ENCODE measurements at places on chromosomes 7 and 10.

DNA sequence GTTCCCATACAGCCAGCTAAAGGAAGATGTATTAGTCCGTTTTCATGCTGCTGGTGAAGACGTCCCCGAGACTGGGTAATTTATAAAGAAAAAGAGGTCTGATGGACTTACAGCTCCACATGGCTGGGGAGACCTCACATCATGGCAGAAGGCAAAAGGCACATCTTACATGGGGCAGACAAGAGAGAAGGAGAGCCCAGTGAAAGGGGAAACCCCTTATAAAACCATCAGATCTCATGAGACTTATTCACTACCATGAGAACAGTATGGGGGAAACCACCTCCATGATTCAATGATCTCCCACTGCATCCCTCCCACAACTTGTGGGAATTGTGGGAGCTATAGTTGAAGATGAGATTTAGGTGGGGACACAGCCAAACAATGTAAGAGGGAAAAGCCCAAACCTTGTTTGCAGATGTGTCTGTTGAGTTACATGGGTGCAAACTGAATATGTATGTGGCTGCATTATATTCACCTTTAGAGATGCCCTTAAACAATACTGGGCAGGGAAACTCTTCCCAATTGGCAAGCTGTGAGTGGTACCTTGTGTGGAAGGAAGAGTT, 13.1 kb upstream of the BRAF start:
- no peak for DNase-seq

DNA sequence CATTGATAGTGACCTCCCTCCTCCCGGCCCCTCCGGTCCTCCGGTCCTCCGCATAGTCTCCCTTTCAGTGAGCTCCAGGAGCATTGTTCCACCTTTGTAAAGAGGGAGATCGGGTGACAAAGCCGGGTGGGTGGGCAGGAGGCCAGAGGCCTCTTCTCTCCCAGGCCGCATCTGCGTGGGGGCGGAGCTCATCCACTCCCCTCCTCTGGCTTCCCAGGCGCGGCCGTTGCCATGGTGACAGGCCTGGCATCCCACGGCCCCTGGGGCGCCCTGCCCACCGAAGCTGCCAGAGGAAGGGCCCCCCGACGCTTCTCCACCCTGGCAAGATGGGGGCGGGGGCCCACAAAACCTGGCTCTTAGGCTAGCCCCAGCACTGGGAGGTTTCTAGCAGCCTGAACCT, 4.4 kb upstream of the FZD9 start:
- no peak for DNase-seq

DNA sequence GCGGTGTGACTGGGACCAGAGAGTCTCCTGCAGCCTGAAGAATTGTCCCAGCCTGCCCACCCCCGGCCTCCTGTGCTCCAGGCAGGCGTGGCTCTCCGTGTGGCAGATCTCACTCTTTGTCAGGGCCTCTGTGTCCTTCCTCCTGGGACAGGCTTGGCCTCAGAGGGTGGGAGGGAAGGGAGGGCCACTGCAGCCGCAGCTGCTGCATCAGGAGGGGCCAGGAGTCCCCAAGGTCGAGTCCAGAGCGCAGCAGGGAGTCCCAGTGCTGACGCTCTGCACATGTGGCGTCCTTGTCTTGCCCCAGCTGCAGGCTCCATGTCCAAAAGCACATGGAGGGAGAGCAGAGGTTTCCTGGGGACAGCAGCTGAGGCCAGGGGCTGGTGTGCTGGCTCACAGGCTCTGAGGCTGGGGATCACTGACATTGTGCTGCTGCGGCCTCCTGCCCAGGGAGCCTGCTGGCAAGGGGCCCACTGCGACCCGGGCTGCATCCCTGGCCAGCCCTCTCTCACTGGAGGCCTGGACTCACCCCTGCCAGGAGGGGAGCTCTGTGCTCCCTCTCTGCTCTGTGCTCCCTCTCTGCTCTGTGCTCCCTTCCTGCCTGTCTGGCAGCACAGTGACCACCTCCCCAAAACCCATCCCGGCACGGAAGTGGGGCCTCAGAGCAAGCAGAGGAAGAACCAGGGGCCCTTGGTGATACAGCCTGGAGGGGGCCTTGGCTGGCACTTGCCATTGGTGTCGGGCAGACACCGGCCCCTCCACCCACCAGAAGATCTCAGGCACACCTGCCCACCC, 114.6 kb upstream of the RET start:
- DNase-seq = peak; percentile 52

DNA sequence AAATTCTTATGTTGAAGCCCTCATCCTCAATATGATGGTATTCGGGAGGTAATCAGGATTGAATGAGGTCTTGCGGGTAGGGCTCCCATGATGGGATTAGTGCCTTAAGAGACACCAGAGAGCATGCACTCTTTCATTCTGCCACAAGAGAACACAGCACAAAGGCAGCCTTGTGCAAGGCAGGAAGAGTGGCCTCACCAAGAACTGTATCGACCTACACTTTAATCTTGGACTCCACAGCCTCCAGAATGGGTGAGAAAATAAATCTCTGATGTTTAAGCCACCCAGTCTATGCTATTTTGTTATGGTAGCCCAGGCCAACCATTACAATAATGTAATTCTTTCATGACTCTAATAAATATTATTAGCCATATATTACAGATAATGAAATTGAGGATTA, 8.4 kb downstream of the SEM1 start:
- DNase-seq = no peak

DNA sequence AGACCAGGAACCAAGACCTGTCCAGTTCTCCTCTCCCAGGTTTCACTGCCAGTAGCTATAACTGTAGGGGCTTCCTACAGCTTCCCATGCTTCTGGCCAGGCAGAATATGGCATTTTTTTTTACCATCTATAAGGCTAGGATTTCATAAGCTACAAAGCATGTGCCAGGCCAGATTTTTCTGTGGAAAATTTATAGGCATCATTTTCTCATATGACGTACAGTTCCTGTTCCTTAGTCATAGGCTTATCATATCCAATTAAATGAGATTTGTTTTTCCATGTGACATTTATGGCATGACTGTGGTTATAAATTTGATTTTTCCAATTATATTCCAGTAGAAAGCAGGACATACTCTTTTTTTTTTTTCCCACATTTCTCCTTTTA, 208.6 kb upstream of the NPY start:
- no peak for DNase-seq

GRCh38 chr10:23363793-23364135, 19.2 kb upstream of the C10orf67 start:
- no peak for DNase-seq

- no peak for DNase-seq
Observed at GRCh38 chr10:36681751-36682632, 443.4 kb upstream of the ANKRD30A start.

DNA sequence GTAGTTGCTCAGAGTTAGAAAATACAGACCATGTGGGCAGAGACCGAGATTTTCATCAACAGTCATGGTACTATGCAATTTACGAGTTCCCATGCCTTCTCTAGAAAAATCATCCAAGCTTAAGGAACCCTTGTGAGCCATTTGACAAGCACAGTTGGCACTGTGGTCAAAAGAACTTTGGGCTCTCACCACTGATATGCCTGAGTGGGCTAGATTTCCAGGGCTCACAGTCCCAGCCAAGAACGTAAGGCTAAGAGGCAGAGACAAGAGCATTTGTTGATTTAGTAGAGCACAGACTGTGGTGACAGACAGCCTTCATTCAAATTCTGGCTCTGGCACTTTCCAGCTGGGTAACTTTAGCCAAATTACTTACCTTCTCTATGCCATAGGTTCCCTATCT, 407.0 kb downstream of the SORCS1 start:
- DNase-seq = no peak

DNA sequence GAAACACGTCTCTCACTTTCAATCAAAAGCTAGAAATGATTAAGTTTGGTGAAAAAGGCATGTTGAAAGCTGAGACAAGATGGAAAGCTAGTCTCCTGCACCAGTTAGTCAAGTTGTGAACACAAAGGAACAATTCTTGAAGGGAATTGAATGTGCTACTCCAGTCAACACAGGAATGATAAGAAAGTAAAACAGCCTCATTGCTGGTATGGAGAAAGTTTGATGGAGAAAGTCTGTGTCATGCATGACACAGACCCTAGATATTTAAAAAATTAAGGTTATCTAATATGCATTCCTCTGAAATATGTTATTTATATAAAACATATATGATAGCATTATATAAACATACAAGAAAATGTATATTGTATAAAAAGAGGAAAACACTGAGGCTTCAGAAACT, 699.4 kb upstream of the FZD8 start:
- no peak for DNase-seq

GRCh38 chr10:24353319-24353718, 144.4 kb downstream of the KIAA1217 start:
- no peak for DNase-seq
